ENCODE measurements at places on chromosomes 16 and 17.

GRCh38 chr16:3295209-3295608, 10.0 kb downstream of the TIGD7 start:
- no peak for DNase-seq

- no peak for DNase-seq
Measured at GRCh38 chr17:51630101-51630671, 369.8 kb downstream of the UTP18 start.

GRCh38 chr17:60161598-60162330, 12.0 kb downstream of the CA4 start:
- DNase-seq, result peak; percentile 40

DNA sequence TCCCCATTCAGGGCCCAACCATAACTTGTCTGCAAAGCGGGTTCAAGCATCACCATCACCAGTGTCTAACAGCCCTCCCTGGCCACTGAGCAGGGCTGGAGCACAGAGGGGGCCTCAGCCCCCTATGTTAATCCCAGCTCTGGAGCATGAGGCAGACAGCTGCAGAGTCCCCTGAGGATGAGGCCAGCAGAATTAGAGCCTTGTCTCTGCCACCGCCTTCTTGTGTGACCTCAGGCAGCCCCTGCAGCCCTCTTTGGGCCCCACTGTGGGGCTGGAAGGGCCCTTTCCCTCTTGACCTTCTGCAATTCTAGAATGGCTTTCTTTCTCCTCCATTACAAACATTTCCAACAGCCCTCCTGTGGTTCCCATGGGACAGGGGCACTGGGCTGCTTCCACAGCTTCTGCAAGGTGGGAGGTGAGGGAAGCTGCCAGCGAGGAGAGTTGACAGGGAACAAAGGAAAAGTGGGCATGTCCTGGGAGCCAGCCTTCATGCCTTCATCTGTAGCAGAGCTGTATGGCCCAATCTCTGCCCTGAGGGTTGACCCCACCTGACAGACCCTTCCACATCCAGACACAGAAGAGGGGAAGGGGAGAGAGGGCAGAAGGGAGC, 65.7 kb downstream of the TMEM132E start:
- no peak for DNase-seq
